T-helper 22 cell (primary cell): ENCODE measurements at places on chromosomes 16 and 17.

GRCh38 chr17:2369039-2369438, 31.7 kb downstream of the SGSM2 start:
- no peak for DNase-seq

GRCh38 chr16:66251476-66252160, 114.9 kb upstream of the CDH5 start:
- no peak for DNase-seq

DNA sequence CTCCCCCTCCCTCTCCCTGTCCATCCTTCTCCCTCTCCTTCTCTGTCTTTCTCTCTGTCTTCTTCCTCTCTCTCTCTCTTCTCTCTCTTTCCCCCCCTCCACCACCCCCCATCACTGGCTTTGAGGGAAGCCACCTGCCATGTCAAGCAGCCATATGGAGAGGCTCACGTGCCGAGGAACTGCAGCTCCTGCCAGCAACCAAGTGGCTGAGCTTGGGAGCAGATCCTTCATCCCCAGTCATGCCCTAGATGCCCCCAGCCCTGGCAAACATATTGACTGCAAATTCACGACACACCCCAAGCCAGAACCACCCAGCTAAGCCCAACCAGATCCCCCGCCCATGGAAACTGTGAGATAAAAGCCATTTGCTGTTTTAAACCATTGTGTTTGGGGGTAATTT, 40.9 kb upstream of the RBFOX3 start:
- DNase-seq, result no peak

DNA sequence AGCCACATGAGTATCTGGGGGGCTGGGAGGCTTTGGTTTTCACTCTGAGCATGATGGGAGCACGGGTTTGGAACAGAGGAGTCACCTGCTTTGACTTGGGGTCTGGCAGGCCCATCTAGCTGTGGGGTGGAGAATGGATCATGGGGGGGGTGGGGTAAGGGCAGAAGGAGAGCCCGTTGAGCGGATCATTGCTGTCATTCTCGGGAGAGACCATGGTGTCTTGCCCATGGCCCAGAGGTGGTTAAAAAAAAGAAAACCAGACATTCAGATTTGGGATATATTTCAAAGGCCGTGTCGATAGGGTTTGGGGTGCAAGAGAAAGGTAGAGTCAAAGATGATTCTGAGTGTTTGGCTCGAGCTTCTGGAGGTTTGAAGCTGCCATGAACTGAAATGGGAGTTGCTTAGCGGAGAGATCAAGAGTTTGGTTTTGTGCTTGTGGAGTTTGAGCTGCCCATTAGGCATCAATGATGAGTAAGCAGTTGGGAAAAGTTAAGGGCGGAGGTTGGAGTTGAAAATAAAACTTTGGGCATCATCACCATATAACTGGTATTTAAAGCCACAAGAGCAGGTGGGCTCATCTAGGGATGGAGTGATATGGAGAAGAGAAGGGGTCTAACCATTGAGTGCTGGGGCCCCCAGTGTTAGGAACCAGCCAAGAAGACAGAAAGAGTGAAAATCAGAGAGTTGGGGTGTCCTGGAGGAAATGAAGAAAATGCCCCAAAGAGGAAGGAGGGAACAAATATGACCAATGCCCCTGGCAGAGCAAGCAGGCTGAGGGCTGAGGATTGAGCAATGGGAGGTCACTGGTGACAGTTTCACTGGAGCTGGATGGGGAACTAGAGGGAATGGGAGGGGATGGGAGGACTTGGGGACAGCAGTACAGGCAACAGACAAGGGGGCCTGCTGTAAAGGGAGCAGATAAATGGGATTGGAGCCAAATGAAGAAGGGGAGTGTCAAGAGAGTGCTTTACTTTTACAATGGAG, 1.9 kb downstream of the NOD2 start:
- no peak for DNase-seq

- no peak for DNase-seq
Observed at GRCh38 chr16:87571868-87572244, 30.5 kb upstream of the JPH3 start.

GRCh38 chr16:23676924-23677480, 1.7 kb upstream of the PLK1 start:
- no peak for DNase-seq

- no peak for DNase-seq
Observed at GRCh38 chr16:89106533-89107202, 13.0 kb downstream of the ACSF3 start.

- no peak for DNase-seq
Observed at GRCh38 chr16:31325171-31325570, 29.8 kb upstream of the ITGAX start.

- DNase-seq, result no peak
Observed at GRCh38 chr17:866568-867103, 84.5 kb downstream of the MRM3 start.

- no peak for DNase-seq
Observed at GRCh38 chr17:9668517-9668916, 23.2 kb downstream of the USP43 start.

GRCh38 chr17:39244016-39244599, 18.4 kb upstream of the STAC2 start:
- DNase-seq, result no peak

GRCh38 chr17:49637739-49638138, 40.2 kb downstream of the SPOP start:
- no peak for DNase-seq

- no peak for DNase-seq
Observed at GRCh38 chr16:52501746-52502145, 45.2 kb downstream of the TOX3 start.

DNA sequence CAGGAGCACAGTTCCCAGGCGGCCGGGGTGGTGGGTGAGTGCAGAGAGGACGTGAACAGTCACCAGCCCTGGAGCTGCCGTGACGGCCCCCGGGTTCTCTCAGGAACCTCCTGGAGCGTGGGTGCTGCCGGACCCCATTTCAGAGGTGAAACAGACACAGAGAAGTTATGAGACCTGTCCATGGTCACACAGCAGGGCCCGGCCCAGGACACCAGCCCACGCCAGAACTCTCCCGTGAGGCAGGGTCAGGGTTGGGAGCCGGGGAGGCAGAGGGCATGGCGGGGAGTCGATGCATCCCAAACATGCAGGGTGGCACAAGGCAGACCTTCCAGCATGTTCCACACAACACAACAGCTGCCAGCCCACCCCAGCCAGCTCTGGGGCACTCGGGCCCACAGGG, 3.8 kb upstream of the PVALEF start:
- no peak for DNase-seq

DNA sequence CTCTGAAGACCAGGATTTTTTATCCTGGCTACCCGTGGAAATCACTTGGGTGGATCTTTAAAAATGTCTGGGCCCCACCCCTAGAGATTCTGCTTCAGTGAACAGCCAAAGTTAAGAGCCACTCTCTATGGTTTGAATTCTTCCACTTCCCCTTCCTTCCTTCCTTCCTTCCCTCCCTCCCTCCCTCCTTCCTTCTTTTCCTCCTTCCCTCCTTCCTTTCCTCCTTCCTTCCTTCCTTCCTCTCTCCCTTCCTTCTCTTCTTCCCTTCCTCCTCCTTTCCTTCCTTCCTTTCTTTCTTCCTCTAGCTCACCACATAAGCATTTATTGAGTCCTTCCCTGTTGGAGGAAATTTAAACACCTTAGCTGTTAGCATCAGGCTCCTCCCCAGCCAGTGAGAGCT, 203.6 kb downstream of the KATNIP start:
- no peak for DNase-seq

GRCh38 chr17:8861495-8862181, 5.8 kb downstream of the PIK3R6 start:
- DNase-seq, result no peak

DNA sequence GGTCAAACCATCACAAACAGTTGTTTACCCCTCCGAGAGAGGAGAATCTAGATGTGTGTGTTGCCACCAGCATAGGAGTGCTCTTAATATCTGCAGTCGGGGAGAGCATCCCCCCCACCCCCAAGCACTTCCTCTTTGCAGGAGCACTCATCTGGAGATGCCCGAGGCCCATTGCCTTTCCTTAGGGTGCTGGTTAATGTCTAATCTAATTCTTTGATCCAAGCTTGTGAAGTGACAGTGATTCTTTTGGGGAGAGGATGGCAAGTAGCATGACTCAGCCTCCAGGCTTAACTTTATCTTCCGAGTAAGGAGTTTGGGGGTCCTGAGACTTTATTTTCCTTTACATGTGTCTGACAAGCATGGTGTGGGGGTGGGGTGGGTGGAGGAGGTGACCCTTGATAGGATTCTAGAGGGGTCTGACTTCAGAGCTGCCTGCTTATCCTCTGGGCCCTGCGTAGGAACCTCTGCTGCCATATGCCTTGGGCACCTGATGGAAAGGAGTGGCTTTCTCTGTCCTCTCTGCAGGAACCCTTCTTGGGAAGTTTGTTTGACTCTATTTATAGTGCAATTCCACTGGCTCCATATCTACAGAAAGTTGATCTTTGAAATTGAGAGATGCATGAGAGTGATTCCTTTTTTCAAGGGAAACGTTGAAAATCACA, 207.1 kb downstream of the SPECC1 start:
- no peak for DNase-seq

GRCh38 chr17:9090641-9091096, 69.4 kb downstream of the NTN1 start:
- DNase-seq, result no peak

GRCh38 chr16:30079480-30079879, 3.7 kb downstream of the PPP4C start:
- DNase-seq, result no peak

- no peak for DNase-seq
Observed at GRCh38 chr17:62802561-62803205, 5.4 kb downstream of the MARCHF10 start.

DNA sequence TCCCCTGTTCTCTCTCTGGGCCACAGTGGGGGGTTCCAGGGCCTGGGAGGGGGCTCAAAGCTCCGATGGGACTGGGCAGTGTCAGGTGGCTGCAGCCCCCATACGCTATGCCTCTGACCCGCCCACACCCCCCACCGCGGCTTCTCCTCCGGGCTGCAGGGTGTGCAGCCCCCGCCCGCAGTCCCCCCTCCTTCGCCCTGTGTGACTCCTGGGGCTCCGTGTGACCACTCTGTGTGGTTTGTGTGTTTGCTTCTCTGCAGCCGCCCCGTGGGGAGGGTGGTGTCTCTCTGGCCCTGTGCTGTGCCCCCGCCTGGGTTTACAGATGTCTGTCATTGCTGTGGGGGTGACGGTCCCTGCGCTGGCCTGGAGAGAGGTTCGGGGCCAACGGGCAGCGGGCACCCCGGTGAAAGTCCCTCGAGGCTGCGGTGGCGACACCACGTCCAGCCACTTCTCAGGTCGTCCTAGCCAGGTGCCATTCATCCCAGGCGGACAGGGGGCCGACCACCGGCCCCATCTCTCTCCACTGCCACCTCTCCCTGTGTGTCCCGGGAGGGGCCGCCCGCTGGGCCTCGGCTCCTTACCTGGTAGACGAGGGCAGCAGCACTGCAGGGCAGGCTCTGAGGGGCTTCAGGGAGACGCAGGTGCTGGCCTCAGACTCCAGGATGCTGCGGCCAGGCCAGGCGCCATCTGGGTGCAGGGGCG, 5.5 kb downstream of the SSTR5 start:
- DNase-seq, result no peak

- DNase-seq, result no peak
Observed at GRCh38 chr16:2977440-2977839, 2.8 kb downstream of the PKMYT1 start.

- DNase-seq, result no peak
Observed at GRCh38 chr17:79722787-79723186, 8.0 kb upstream of the ENPP7 start.

- DNase-seq, result no peak
Observed at GRCh38 chr16:13441675-13442074, 478.3 kb upstream of the ERCC4 start.

DNA sequence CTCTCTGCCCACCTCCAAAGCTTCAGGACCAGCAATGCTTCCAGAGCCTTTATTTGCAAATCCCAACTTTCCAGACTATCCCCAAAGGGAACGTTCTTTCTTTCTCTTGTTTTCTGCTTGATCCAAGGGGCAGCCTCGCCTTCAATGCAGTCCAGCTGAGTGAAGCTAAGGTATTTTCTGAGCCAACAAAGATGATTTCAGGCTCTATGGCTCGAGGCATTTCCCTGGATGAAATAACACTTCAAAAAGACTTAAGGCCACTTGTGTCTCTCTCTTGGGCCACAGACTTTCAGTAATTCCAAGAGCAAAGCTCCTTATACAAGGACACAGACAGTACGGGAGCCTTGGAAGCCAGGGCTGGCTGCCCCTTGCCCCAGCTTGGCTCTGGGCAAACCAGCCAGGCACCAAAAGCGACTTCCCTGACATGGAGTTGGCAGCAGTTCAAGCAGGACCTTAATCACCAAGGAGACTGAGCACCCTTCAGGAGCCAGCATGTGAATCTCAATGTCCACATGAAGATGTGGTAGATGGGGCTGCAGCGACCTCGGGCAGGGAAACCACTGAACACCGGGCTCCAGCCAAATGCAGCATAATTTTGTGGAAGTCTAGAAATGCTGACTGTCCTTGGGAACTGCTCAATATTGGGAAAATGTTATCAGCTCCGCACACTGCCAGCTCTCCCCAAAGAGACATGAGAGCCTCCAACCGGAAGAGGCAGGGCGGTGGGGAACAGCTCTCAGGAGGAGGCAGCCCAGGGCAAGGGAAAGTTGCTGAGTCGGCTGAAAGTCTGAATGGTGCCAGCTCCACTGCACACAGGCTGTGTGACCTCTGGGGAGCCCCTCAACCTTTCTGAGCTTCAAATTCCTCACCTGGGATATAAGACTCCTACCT, 39.0 kb downstream of the TK2 start:
- no peak for DNase-seq

- no peak for DNase-seq
Observed at GRCh38 chr17:11144358-11145233, 96.4 kb upstream of the SHISA6 start.

- DNase-seq, result no peak
Observed at GRCh38 chr17:64387145-64387473, 3.6 kb downstream of the PECAM1 start.

DNA sequence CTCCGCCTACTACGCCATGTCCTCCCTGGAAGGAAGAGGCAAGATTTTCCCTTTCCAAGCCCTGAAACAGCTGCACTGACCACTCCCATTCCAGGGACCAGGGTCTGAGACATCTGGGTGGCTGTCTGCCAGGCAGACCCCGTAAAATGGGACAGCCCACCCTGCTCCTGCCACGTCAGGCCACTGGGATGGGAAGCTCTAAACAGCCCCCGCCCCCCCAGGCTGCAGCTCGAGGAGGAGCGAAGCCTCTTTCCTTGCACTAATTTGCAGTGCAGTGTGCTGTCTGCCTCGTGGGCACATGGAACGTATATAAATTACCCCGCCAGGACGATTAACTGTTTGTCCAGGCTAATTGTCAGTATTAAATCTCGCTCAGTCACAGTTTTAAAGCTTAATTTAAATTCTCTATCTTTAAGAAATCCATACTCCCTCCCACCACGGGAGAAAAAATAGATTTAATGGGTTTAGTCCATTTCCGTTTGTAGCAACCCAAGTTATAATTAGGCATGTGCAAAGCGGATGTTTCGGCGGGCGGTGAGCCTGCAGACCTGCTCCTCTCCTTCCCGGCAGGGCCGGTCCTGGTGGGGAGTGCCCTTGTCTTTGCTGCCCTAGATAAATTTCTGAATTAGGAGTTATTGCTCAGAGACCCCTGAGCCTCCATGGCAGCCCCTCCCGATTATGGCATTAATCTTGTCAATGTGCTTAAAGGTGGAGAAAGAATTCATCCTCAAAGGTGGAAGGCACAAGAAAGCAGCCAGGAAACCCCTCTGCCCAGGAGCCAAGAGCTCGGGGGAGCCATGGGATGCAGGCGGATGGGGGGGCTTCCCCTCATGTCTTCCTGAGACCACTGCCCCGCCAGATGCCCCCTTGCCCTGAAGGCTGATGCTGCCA, 268.0 kb upstream of the TNRC6C start:
- no peak for DNase-seq
